ENCODE measurements at places on chromosomes 7 and 10. TPM values are rescaled to one million over a fixed set of nuclear protein-coding genes. Genes with fewer than 3 reads are reported as not detected.

HYAL4 gene
- total RNA-seq = 0.21 TPM

GJC3 gene
- total RNA-seq = not detected

OR2A12 gene
- not detected for total RNA-seq

SH2D4B gene
- not detected for total RNA-seq

CNNM1 gene
- not detected for total RNA-seq

C7orf57 gene
- total RNA-seq = 0.14 TPM

CAMK1D gene
- total RNA-seq = 7.1 TPM

LBX1 gene
- not detected for total RNA-seq

IRF5 gene
- 19.5 TPM for total RNA-seq

SPDYE5 gene
- not detected for total RNA-seq

PRXL2A gene
- total RNA-seq = 54.7 TPM

SKIDA1 gene
- 0.21 TPM for total RNA-seq

ABCB4 gene
- not detected for total RNA-seq

SUN3 gene
- total RNA-seq = not detected

PNLIPRP3 gene
- total RNA-seq = 13.5 TPM

VAX1 gene
- not detected for total RNA-seq

TMEM273 gene
- total RNA-seq = not detected

AOAH gene
- not detected for total RNA-seq

FAM204A gene
- total RNA-seq = 38.2 TPM

ASL gene
- total RNA-seq = 40.2 TPM

JCAD gene
- 0.35 TPM for total RNA-seq

BAMBI gene
- 3.4 TPM for total RNA-seq

SORCS3 gene
- total RNA-seq = not detected

CLDN15 gene
- total RNA-seq = 3.1 TPM
